Stimulated activated naive CD4-positive, alpha-beta T cell (primary cell): ENCODE measurements at places on chromosomes 16 and 17.

DNA sequence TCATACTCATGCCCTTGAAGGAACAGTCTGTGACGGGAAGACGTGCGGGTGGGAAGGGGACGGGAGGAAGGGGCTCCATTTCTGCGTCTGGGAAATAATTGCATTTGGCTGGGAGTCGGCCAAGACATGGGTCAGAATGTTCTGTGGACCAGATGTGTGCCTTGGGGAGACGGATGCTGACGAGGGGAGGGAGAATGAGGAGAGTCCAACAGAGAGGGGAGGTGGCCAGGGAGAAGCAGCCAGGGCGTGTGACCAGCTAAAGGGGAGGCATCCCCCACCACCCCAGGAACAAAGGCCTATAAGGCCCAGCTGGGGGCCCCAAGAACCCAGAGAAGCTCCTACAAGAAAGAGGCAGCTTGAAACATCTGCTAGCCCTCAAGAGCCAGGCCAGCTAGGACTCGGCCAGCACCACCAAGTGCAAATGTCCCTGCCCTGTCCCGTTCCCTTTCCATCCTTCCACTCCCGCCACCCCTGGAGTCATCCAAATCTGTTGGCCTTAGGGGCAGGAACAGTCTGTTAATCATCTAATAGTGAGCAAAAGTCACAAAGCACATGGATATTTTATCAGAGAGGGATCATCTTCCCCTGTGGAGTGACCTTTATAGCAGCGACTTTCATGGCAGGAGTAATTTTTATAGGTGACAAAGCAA is 42.5 kb upstream of the BCO1 start:
- DNase-seq, result no peak

DNA sequence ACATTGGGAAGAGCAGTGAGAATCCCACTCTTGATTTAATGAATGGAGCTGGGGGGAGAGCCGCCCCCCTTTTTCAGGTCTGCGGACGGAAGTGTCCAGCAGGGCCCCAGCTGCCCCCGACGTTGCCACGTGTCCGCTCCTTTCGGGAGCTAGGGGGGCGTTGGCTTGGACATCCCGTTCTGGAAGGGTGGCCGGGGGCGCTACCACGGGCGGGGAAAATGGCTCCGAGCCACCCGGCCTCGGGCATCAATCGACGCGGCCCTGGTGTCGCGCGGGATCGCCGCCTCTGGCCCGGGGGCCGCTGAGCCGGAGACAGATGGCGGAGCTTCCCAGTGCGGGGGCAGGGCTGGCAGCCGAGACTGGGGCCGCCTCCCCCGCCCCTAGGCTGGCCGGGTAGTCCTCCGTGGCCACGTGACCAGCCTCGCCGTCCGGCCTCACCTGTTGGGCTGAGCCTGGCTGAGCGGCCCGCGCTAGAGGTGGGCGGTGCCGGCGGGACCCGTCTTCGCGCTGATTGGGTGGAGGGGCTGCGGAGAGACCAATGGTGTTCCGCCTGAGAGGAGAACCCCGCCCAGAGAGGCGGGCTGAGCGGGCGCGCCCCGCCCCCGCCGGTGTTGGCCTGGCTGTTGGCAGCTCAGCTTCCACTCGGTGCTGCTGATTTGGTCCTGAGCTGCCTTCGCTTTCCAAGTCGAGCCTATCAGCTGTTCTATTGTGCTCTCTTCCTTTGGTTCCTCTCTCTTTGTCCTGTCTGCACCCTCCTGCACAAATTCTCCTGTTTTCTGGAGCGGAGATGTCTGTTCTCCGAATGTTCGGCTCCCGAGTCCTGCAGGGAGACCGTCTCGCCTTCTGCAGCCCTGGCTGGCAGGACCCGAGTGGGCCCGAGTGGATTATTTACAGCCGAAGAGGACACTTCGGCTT is 8.3 kb downstream of the HS3ST3B1 start:
- peak; percentile 90 for DNase-seq

DNA sequence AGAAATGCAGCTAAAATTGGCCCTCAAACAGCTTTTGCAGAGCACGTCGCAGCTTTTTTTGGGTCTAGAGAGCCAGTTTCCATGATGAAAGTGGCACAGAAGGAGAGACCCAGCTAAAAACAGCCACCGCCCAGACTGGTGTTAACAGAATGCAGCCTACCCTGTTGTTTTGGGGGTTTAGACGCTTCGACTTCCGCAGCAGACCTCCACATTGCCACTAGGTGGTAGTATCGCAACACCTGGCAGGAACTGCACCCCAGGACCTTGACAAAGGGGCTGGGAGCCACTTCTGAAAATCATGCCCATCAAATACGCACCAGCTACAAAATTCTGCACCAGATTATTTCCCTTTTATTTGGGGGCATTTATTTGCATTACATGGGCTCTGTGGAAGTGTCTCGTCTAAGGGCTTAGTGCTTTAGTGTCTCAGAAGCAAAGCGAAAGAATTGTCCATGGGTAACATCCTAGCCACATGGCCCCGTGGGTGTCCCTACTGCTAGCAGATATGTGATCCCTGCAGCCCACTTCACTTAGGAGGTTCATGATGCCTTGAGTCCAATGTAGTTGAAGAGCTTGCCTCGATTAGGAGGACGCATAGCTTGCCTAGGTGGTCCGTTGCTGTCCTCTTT is 167.1 kb downstream of the HAPSTR1 start:
- DNase-seq, result no peak

DNA sequence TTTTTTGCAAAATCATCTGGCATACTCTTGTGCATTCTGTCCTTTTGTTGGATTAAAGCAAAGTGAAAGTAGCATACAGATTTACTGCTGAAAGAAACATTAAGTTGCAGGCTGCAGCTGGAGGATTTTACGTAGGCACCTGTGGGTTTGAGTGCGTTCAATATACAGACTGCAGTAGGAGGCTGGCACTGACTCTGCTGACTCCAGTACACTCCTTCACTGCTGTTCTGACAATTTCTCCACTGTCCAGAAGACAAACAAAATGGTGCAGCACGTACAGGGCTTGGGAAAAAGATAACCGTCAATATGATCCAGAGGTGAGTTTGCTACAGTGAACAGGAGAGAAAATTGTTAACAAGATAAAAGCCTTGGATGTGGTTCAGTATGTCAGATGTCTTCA is 73.3 kb downstream of the TANC2 start:
- DNase-seq, result no peak

DNA sequence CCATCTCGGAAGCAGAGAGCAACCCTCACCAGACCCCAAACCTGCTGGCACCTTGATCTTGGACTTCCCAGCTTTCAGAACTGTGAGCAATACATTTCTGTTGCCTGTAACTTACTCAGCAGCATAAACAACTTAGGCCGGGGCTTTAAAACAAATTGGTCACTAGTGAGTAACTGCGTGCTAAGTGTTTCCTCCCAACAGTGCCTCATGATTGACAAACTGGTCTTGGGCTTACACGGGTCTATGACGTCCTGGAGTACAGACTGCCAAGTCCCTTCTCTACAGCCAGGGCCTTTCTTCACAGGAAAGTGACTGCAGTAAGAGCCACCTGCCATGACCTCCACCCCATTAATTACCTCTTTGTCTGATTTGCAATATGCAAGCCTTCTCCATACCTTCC is 136.7 kb downstream of the XYLT1 start:
- DNase-seq, result no peak

GRCh38 chr16:68446681-68447652 is 1.3 kb downstream of the SMPD3 start:
- no peak for DNase-seq

DNA sequence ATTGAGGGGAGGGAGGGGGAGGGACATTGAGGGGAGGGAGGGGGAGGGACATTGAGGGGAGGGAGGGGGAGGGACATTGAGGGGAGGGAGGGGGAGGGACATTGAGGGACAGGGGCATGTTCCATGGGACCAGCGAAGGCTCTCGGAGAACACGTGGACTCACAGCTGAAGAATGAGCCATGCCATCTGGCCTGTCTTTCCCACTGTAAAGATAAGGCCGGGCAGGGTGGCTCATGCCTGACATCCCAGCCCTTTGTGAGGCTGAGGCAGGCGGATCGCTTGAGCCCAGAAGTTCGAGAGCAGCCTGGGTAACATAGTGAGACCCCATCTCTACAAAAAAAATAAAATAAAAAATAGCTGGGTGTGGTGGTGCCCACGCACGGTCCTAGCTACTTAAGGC is 32.5 kb downstream of the RPH3AL start:
- no peak for DNase-seq

DNA sequence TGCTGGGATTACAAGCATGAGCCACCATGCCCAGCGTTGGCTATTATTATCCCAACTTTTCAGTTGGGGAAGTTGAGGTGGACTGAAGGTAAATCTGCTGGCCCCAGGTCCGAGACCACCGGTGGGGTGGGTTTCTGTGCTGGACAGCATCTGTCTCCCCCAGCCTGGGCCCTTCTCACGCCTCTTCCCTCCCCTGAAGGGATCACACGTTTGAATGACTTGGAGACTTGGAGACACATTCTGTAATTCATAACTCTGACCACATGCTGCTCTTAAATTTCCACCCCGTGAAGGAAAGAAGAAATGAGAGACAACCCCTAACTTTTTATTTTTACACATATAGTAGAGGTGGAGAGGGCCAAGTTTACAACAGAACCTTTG is 109.8 kb downstream of the MSI2 start:
- no peak for DNase-seq

- DNase-seq, result no peak
Measured at GRCh38 chr16:77951788-77952187, 70.6 kb upstream of the CLEC3A start.

DNA sequence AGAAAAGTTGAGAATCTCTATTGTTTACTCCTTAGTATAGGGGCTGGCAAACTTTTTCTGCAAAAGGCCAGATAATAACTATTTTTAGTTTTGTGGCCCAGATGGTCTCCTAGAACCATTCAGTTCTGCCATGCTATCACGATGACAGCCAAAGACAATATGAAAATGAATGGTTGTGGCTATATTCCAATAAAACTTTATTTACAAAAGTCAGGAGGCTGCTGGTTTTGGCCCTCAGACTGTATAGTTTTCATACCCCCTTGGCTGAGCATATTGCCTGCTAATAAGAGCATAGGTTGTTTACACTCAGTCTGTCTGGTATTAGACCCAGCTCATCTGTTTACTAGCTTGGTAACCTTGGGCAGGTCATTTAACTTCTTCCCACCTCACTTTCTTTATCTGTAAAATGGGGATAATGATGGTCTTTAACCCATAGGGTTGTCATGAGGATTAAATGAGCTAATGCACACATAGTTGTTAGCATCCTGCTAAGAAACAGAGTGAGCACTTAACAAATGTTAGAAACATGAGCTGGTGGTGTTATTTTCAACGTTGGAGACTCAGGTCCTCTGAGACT is 156.3 kb downstream of the MSI2 start:
- DNase-seq, result no peak

DNA sequence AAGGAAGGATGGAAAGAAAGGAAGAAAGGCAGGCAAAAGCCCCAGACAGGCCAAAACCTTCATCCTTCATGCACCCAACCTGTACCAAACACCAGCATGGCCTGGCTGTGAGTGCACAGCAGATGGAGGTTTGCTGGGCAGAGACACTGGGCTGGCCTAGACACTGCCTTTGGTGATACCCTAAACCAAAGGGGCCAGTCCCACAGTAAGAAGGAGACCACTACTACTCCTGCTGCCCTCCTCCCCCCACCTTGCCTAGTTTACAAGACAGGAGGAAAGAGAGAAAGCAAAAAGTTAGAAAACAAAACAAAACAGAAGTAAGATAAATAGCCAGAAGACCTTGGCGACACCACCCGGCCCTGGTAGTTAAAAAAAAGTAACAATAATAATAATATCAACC is 19.1 kb downstream of the QPRT start:
- no peak for DNase-seq

- DNase-seq, result no peak
Measured at GRCh38 chr16:84079664-84080063, 37.1 kb upstream of the SLC38A8 start.

GRCh38 chr17:45703806-45704205 is 80.3 kb upstream of the CRHR1 start:
- DNase-seq, result no peak

- no peak for DNase-seq
Measured at GRCh38 chr17:43403846-43404245, 5.1 kb downstream of the ARL4D start.

DNA sequence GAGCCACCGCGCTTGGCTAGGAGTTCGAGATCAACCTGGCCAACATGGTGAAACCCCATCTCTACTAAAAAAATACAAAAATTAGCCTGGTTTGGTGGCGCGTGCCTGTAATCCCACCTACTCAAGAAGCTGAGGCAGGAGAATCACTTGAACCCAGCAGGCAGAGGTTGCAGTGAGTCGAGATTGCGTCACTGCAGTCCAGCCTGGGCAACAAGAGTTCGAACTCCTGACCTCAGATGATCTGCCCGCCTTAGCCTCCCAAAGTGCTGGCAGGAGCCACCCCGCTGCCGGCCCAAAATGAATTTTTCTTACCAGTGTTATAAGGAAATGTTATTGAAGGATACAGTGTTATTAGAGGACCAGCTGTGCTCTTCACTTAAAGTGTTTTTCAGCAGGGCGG is 2.3 kb downstream of the NUP85 start:
- no peak for DNase-seq

DNA sequence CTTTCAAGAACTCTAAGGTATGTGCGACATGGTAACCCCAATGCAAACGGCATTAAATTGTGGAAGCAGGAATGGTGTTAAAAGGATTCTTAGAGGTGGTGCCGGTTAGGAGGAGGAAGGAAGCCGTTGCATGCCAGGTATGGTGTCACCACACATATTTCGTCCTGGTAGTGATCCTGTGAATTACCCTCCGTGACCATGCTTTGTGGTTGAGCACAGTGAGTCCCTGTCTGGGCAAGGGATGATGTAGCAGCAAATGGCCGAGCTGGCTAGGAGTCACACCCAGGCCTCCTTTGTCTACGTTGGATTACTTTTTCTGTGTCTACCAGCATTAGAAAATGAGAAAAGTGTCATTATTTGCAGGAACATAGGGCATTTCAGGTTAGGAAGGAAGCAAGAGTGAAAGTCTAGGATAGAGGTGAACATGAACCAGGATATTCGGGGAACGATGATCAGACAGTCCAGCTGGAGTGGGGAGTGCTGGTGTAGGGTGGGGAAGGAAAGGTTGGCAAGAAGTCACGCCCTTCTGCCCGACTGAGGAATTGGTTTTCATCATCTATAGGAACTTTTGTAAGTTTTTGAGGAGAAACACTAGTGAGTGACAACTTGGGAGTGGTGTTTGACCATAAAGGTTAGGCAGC is 123.5 kb downstream of the PRKCA start:
- DNase-seq, result no peak

GRCh38 chr17:8383143-8383822 is at the start of gene RPL26:
Gene RPL26, minus strand, starts transcription at chr17:8383193. Its CDS starts 883 bp downstream, at chr17:8382310.
- DNase-seq, result peak; percentile 88

DNA sequence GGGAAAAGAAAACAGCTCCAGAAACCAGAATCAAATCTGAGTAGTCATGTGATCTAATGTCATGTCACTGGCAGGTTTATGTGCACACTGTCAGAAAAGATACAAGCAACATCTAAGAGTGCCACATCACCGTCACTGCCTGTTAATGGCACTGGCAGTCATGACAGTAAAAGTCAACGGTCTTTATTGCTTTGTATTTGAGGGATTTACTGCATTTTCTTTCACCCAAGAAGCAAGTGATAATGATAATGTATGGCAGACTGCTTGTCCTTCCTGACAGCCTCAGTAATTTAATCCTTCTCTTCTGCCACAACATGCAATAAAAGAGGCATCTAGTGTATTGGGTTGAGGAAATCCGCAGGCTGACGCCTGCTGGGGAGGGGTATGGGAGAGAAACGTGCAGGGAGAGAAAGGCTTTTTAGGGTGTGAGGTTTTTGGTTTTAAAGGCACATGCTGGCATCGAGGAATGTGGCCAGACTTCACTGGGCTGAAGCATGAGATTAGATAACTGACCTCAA is 92.4 kb downstream of the RPGRIP1L start:
- DNase-seq, result no peak

GRCh38 chr17:80703142-80703478 is 158.5 kb downstream of the RPTOR start:
- peak; percentile 20 for DNase-seq

- no peak for DNase-seq
Measured at GRCh38 chr17:17078832-17079231, 36.6 kb downstream of the MPRIP start.
